ENCODE measurements at places on chromosomes 5 and 9. TPM values are rescaled to one million over a fixed set of nuclear protein-coding genes. Genes with fewer than 3 reads are reported as not detected.

DNA sequence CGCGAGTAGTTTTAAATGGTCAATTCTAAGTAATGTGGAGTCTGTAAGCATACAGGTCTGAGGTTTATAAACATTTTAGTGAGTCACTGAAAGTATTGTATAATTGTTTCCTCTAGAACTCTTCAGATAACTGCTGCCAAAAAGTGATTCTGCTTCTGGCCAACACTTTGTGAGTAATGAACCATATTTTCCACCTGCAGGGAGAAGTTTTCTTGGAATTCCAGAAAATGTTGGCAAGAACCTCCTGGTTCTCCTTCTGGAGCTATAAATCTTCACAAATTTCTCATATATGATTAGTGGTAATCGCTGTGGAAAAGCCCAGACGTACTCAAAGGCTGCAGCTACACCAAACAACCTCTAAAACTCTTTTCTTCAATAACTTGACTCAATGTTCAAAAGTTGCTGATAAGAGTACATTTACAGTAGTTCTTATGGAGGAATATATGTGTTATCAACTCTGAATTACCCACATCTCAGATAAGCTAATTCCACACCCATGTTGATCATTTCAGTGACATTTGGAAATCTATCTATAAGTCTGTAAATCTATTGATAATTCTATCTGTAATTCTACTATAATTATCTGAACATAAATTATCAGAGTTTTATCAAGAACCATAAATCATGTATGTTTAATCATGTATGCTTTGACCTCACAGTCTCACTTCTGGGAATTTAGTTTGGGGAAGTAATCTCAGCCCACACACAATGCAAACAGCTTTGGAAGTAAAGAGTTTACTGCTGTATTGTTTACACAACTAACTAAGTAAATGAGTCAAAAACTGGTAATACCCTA, 74.1 kb downstream of the FNBP1 start:
- H3K27me3 ChIP-seq, result no peaks in the 10 kb centered on the region
- H3K4me3 ChIP-seq, result peak overlapping the region; percentile 16
- H3K4me1 ChIP-seq, result peaks cover 73% of the 10 kb centered on the region
- H3K36me3 ChIP-seq, result peaks cover 74% of the 10 kb centered on the region
- H3K27ac ChIP-seq, result peak overlapping the region; percentile 87

DNA sequence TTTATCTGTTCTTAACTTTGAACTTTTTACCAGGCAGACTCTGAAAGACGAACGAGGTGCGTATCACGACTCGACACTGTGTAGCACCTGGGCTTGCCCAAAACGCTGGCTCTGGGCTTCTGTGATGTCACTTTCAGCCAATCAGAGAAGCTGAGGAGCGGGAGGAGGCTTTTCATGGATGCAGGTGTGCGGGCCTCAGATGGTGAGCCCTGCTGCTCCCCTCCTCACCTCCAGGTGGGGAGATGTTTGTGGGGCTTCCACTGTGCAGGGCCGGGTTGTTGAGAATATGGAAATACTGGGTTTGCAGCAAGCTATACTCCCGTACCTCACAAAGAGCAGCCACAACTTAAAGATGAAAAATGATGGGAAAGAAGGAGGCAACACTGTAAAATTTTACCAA, 246.3 kb downstream of the IRX2 start:
- no peaks in the 10 kb centered on the region for H3K4me1 ChIP-seq
- no peaks in the 10 kb centered on the region for H3K27me3 ChIP-seq
- no peak overlapping the region for H3K27ac ChIP-seq
- no peaks in the 10 kb centered on the region for H3K36me3 ChIP-seq
- H3K4me3 ChIP-seq, result no peak overlapping the region
- no peak for DNase-seq

DNA sequence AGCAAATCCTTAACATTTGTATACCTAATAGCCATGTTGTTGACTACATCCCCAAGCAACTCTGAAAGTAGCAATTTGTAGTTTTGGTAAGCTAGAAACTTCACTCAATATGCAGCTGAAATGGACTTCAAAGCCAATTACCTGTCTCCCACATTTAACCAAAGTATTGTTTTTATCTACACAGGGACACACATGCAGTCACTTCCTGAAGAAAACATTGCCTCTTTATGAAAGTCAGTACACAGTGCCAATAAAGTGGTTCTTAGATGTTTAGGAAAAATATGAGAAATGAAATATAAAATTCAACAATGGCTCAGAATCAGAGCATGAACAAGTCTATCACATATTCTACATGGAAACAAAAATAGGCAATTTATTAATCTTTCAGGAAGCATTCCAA, 49.2 kb downstream of the OXCT1 start:
- no peak overlapping the region for H3K27ac ChIP-seq
- peaks cover 7% of the 10 kb centered on the region for H3K4me1 ChIP-seq
- no peak overlapping the region for H3K4me3 ChIP-seq
- no peaks in the 10 kb centered on the region for H3K27me3 ChIP-seq
- DNase-seq, result no peak

DNA sequence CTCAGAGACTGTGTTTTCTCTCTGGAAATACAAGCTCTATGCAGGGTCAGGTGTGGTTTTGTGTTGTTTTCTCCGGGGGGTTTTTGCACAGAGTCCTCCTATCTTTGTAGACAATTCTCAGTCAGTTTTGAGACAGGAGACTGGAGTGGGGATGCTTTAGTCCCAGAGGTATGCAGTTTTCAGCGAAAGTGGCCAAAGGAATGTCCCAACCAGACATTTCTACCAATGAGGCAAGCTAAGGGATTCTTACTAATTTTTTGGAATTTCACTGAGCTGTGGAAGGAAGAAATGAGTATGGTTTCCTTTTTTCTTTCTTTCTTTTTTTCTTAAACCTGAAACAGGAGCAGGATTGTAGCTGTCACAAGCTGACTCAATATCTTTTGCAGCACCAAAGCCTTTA, 35.3 kb upstream of the PLPP1 start:
- no peaks in the 10 kb centered on the region for H3K27me3 ChIP-seq
- H3K4me3 ChIP-seq, result no peak overlapping the region
- H3K27ac ChIP-seq, result no peak overlapping the region
- DNase-seq, result no peak

DNA sequence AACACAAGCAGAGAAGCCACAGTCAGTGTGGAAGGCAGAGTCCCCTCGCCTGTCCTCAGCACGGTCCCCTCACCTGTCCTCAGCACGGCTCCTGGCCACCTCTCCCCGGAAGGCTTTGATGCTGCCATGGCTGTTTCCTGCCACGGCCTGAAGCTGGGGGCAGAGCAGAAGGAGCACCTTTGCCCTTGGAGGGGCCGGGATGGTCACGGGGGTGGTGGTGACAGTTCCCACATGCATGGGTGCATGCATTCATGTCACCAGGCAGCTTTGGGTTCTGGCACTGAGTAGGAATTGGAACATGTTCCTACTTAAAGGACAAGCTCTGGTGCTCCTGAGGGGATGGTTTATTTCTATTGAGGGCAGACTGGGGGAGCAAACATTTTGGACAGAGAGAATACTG, 57.8 kb upstream of the PHYKPL start:
- no peak overlapping the region for H3K4me3 ChIP-seq
- H3K27me3 ChIP-seq, result no peaks in the 10 kb centered on the region
- no peak overlapping the region for H3K27ac ChIP-seq
- DNase-seq, result no peak
- no peaks in the 10 kb centered on the region for H3K36me3 ChIP-seq

GRCh38 chr5:96322217-96322616, 110.8 kb downstream of the PCSK1 start:
- no peaks in the 10 kb centered on the region for H3K4me1 ChIP-seq
- H3K4me3 ChIP-seq, result no peak overlapping the region
- DNase-seq, result no peak
- no peaks in the 10 kb centered on the region for H3K36me3 ChIP-seq
- H3K27me3 ChIP-seq, result peaks cover 16% of the 10 kb centered on the region

DNA sequence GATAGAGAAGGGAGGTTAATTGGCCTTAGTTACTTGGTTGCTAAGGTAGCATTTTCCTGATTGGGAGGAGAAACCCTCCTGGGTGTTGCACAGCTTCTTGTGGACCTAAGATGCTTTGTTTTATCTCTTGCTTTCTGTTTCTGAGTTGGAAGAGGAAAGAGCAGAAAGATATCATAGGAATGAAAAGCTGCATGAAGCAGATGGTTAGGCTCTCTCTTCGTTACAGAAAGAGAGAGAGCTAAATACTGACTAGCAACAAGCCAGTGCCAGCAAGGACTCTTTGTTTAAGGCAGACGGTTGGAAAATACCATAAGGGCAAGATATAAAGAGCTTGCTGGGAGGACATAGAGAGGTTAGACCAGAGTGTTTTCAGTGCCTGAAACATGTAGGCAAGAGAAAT, 103.1 kb downstream of the ATG10 start:
- H3K4me3 ChIP-seq, result no peak overlapping the region
- H3K4me1 ChIP-seq, result no peaks in the 10 kb centered on the region
- no peak for DNase-seq
- no peaks in the 10 kb centered on the region for H3K27me3 ChIP-seq

- no peaks in the 10 kb centered on the region for H3K27me3 ChIP-seq
- no peak overlapping the region for H3K4me3 ChIP-seq
- no peaks in the 10 kb centered on the region for H3K4me1 ChIP-seq
- DNase-seq, result no peak
Observed at GRCh38 chr9:123447934-123448646, 92.1 kb downstream of the CRB2 start.

GRCh38 chr5:58918021-58918729, 335.3 kb downstream of the RAB3C start:
- no peak for DNase-seq
- peaks cover 2% of the 10 kb centered on the region for H3K4me1 ChIP-seq
- no peak overlapping the region for H3K27ac ChIP-seq

GRCh38 chr9:7118633-7119032, 360.9 kb downstream of the KDM4C start:
- no peak overlapping the region for H3K27ac ChIP-seq
- peaks cover 15% of the 10 kb centered on the region for H3K36me3 ChIP-seq
- H3K27me3 ChIP-seq, result no peaks in the 10 kb centered on the region
- H3K4me1 ChIP-seq, result peaks cover 17% of the 10 kb centered on the region
- H3K4me3 ChIP-seq, result no peak overlapping the region
- DNase-seq, result no peak

DNA sequence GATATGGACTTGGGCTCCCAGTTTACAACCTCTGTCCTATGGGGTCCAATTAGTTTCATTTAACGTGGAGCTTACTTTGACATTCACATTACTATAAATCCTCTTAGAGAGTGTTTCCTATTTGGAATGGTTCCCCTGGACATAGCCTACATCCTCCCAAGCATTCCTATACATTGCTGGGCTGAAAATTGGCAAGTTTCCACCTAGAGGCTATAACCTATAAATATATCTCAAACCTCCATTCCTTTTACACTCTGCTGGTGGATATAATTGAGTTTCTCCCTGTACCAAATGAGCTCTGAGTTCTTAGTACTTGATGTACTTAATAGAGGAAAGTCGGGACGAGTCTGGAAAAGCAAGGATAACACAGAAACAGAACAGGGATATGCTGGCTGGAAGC, 172.8 kb downstream of the ASTN2 start:
- no peak for DNase-seq
- H3K36me3 ChIP-seq, result no peaks in the 10 kb centered on the region
- no peak overlapping the region for H3K4me3 ChIP-seq
- H3K27ac ChIP-seq, result no peak overlapping the region
- peaks cover 3% of the 10 kb centered on the region for H3K27me3 ChIP-seq

DNA sequence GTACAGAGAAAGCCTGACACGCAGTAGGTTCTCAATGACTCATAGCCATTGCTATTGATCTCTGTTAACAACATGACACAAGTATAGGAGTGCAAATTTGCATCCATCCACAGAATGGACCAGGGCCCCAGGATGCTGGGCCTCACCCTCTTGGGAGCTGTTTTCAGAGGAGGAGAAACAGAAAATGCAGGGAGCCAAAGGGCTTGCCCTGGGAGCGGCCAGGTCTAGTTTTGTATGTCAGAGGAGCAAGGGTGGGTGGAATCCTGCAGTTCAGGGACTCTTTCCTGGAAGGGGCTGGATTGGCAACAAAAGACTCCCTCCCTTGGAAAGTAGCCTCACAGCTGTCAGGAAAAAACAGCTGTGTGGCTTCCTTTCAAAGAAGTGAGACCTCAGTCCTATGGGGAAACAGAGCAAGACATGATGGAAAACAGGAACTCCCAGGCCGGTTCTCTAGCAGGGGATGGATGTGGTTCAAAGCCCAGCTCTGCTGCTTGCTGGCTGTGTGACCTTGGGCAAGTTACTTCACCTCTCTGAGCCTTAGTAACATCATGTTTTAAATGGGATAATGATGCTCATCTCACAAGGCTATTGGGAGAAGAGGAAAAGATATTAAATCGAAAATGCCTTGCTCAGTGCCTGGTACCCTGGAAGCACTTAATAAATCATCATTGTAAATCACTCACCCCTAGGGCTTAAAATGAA, 50.5 kb upstream of the SH3PXD2B start:
- H3K27ac ChIP-seq, result no peak overlapping the region
- no peak for DNase-seq
- H3K4me1 ChIP-seq, result no peaks in the 10 kb centered on the region
- H3K27me3 ChIP-seq, result peaks cover 12% of the 10 kb centered on the region

- H3K36me3 ChIP-seq, result no peaks in the 10 kb centered on the region
- no peaks in the 10 kb centered on the region for H3K4me1 ChIP-seq
- no peak overlapping the region for H3K27ac ChIP-seq
- DNase-seq, result no peak
- H3K27me3 ChIP-seq, result no peaks in the 10 kb centered on the region
- no peak overlapping the region for H3K4me3 ChIP-seq
Observed at GRCh38 chr5:15821506-15821905, 321.5 kb downstream of the FBXL7 start.

- H3K27ac ChIP-seq, result no peak overlapping the region
- H3K4me3 ChIP-seq, result no peak overlapping the region
- no peaks in the 10 kb centered on the region for H3K4me1 ChIP-seq
- no peak for DNase-seq
Observed at GRCh38 chr9:12694013-12694412, 828 bp downstream of the TYRP1 start.

DNA sequence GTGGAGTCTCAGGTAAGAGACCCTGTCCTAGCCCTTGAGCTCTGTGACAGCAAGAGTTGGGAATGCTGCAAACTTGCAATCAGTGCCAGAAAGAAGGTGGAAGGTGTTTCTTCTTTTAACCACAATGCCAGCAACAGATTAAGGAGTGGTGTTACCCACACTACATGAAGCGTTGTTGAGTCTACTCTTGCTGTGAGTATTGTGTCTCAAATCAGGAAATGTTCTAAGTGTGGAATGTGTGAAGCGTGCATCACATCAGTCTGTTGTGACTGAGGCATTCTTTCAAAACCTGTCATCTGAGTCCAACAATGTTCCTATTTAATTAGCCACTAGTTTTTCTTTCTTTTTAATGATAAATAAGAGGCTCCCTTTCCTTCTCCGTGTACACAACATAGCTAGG, 2.9 kb upstream of the LURAP1L start:
- DNase-seq, result no peak
- no peak overlapping the region for H3K27ac ChIP-seq
- no peaks in the 10 kb centered on the region for H3K36me3 ChIP-seq
- peaks cover 20% of the 10 kb centered on the region for H3K27me3 ChIP-seq
- H3K4me3 ChIP-seq, result no peak overlapping the region

Gene PCDHGA5
- not detected for total RNA-seq

Gene FOXE1
- not detected for total RNA-seq

Gene BTNL3
- total RNA-seq, result not detected

Gene ITGA2
- 0.86 TPM for total RNA-seq

Gene IL4
- total RNA-seq, result 0.72 TPM

Gene TMEM215
- total RNA-seq, result not detected

Gene ADRB2
- total RNA-seq, result 0.81 TPM

Gene OSTF1
- total RNA-seq, result 55.3 TPM

Gene ARHGEF28
- not detected for total RNA-seq

Data from activated CD8-positive, alpha-beta T cell treated with anti-CD3 and anti-CD28 coated beads for 36 hours (primary cell).